WERI-Rb-1 (cell line): ENCODE measurements at places on chromosomes 4 and X.

DNA sequence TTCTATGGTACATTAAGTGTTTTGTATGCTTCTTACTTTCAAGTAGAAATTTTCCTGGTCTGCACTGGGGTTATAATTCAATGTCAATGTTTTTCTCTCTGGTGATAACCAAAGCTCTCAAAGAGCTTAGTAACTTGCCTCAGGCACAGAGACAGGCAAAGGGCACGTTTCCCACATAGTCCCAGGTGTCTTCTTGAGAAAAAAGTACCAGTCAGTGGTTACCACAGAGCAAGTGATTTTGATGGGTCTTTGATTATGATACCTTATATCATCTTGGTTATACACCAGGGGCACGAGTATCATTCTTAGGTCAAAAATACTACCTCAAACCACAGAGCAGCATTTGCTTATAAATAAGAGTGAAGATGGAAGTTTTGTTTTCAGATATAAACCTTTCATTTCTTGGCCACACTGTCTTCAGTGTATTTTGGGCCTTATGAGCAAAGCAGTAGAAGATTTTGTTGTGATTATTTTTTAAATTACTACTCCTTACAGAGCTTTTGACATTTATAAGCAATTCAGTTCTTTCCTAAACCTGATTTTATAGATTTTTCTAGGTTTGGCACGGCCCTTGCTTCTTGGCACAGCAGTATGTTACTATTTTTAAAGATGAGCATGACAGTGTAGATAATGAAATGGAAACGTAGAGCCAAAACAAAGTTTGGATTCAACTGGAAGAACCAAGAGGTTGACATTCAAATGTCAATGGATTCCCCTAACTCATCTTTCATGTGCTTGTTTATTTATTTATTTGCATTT, 85.3 kb upstream of the TLL1 start:
- DNase-seq = no peak

- DNase-seq = no peak
Observed at GRCh38 chr4:54272051-54272450, 43.0 kb downstream of the PDGFRA start.

GRCh38 chr4:99824070-99824599, 7.5 kb downstream of the DAPP1 start:
- no peak for DNase-seq

- DNase-seq = no peak
Observed at GRCh38 chr4:53128706-53129357, 237.0 kb downstream of the SCFD2 start.

GRCh38 chr4:123200051-123200940, 196.3 kb upstream of the SPRY1 start:
- DNase-seq = no peak

DNA sequence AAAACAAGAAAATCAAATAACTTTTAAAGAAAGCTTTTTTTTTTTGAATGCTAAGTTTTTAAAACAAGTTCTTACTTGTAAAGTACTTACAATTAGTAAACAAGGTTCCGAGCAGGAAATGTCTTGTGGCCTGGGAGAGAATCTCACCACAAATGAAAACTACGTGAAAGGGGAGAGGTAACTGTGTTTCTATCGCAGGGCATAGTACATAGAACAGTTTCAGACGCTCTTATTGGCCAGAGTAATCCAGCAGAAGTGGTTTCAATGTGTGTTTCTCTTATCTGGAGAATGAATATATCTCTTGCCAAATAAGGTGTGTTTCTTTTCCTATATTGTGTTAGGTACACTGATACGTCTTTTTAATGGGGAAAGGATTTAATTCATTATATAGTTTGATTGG, at the start of gene PLAC8:
Gene PLAC8 (minus strand): TSS at position 154 of the 400 bp plus-strand sequence. CDS start 6,808 bp downstream, outside the sequence.
- DNase-seq = no peak
